NCI-H1105 (cell line): ENCODE measurements at places on chromosomes 2 and 18.
A peak's percentile ranks its signal among the peaks of the same experiment; 100 is the strongest.

- no peak for DNase-seq
Measured at GRCh38 chr2:118477111-118477862, 370.2 kb downstream of the EN1 start.

GRCh38 chr2:143468341-143468888 is 339.2 kb downstream of the ARHGAP15 start:
- DNase-seq, result no peak

DNA sequence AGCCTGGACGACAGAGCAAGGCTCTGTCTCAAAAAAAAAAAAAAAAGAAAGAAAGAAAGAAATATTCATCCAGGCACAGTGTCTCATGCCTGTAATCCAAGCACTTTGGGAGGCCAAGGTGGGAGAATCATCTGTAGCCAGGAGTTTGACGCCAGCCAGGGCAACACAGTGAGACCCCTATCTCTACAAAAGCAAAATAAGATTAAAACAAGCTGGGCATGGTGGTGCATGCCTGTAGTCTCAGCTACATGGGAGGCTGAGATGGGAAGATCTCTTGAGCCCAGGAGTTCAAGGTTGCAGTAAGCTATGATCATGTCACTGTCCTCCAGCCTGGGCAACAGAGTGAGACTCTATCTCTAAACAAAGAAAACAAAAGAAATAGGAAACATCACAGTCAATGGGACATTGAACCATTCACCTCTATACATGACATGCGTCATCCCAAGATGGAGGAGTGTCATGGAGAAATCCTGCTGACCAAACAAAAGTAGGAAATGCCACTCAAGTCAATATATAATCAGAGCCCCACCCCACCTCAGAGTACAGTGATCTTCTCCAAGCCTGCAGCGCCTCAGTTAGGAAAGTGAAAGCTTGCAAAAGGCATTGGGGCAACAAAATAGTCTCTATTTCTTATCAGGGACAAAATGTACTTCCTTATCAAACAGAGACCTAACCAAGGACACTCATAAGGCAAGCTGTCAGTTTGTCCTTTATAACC is 9.8 kb downstream of the FEV start:
- DNase-seq, result no peak

DNA sequence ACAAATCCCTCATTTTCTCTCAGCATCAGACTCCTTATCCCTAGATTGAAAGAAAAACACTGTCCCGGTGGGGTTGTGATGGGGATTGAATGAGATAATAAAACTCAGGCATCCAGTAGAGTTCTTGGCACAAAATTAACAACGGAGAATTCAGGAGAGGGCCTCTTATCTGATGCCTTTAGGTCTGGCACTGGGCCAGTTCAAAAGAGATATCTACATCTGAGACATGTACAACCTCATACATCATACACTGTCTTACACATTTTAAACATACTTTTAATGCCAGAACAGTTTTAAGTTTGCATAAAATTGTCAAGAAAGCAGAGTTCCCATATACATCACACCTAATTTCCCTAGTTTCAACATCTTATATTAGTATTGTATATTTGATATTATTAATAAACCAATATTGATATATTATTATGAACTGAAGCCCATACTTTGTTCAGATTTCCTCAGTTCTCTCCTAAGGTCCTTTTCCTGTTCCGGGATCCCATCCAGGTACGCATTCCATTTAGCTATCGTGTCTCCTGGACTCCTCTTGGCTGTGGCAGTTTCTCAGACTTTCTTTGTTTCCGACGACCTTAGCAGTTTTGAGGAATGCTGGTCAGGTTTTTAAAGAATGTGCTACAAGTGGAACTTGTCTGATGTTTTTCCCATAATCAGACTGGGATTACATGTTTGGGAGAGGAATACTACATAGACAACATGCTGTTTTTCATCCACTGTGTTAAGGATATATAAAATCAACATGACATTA is 27.8 kb downstream of the NXPH2 start:
- no peak for DNase-seq

GRCh38 chr2:12493031-12493513 is 223.7 kb upstream of the TRIB2 start:
- DNase-seq, result no peak

DNA sequence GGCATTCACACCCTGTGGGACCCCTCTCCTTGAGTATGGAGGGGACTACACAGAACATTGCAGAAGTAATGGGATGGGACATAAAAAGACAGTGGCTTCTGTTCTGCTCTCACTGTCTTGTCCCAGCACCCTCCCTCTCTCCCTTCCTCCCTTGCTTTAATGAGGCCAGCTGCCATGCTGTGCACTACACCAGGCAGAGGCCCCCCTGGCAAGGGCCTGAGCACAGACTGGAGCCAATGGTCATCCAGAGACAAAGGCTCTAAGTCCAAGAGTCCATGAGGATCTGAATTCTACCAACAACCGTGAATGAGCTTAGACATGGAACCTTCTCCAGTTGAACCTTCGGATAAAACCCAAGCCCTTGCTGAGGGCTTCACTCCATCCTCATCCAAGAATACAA is 263.0 kb downstream of the NDUFA10 start:
- DNase-seq, result no peak

DNA sequence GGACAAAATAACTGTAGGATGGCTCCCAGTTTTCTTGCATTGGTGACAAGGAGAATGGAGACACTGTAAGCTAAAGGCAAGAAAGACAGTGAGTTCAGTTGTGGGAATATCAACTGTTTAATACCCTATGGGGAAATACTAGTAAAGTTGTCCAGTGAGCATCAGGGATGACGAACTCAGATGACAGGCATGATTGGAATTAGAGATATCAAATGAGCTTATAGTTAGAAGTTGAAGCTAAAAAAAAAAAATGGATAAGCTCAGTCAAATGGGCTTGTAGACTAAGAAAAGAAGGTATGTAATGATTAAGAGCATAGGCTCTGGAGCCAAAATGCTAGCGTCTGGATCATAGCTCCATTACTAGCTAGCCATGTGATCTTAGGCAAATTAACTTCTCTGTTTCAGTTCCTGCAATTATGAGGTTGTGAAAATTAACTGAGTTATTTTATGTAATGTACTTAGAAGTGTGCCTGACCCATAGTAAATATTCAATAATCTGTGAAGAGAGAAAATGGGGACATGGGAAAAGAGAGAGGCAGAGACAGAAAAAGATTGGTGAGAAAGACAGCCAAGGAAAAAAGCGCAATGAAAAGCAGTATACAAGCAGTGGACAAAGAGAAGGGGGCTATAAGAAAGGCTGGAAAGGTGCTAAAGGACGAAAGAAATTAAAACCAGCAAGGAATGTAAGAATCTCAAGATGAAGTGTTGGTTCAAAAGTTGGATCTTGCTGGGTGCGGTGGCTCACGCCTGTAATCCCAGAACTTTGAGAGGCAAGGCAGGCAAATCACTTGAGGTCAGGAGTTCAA is 95.7 kb upstream of the SLC39A10 start:
- no peak for DNase-seq

- DNase-seq, result no peak
Measured at GRCh38 chr2:85913884-85914881, 25.4 kb upstream of the ST3GAL5 start.

DNA sequence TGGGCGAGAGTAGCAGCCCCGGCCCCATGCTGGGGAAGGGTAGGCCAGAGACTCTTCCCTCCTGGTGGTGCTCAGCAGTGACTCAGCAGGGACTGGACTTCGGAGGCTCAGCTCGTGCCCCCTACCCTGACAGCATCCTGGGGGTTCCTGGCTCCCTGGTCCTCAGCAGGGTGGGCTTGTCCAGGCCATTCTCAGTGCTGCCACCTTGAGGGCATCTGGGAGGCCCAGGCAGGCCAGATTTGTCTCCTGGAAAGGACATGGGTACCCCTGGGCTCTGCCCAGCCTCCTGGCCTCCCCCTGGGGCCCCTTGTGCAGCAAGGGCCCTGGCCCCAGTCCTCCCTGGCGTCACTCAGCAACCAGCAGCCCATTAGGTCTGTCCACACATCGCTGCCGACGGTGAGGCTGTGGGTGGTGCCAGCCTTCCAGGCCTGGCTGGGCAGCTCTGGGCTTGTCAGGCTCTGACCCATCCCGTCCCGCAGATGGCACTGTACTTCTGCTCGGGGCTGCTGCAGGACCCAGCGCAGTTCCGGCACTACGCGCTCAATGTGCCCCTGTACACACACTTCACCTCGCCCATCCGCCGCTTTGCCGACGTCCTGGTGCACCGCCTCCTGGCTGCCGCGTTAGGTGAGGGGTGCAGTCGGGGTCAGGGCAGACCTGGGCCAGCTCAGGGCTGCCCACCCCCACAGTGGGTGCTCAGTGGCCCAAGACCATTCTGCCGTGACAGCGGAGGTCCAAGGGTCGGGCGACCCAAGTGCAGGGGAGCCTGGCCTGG is 45.0 kb upstream of the ALPP start:
- DNase-seq, result no peak

GRCh38 chr18:64330931-64331330 is 182.0 kb upstream of the LINC00305 start:
- peak; percentile 32 for DNase-seq

GRCh38 chr2:98895901-98896300 is 40.1 kb downstream of the CRACDL start:
- no peak for DNase-seq

GRCh38 chr2:181203916-181204315 is 223.5 kb downstream of the UBE2E3 start:
- no peak for DNase-seq

GRCh38 chr18:3060667-3061580 is 48.0 kb upstream of the LPIN2 start:
- no peak for DNase-seq

- DNase-seq, result no peak
Measured at GRCh38 chr2:73964223-73964622, 20.5 kb upstream of the TET3 start.

GRCh38 chr2:2777213-2777612 is 446.1 kb upstream of the MYT1L start:
- no peak for DNase-seq

- peak; percentile 86 for DNase-seq
Measured at GRCh38 chr2:112229348-112229747, 25.5 kb downstream of the ZC3H8 start.

DNA sequence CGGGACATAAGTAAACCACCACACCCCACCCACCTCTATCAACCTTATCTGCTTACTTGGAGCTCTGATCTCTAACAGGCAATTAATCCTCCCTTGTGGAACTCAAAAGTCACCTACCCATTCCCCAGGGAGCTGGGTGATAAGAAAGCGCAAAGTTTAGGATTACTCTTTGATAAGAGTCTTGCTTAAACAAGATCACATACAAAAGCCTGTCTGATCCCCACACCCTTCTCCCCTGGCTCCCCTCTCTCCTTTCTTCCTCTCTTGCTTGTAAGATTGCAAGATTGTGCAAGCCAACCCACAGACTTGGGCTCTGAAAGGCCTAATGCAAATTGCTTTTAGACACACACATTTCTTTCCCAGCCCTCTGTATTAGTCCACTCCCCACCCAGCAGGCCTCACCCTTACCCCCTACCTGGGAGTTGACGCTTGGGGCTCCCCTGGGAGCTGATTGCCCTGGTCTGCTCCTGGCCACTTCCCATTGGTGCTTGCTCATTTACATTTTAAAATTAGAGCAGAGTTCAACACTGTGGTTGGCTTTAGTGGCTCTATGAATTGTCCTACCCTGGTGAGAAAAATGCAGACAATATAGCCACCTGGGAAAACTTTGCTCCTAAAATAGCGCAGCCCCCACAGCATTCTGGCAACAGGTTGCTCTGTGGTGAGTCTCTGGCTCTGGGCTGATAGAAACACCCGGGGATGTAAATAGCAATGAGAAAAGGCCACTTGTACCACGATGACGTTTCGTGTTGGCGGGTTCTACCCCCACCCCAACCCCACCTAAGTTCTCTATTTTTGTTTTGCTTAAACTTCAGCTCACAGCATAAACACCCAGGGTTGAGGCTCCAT is 92.8 kb upstream of the MSH2 start:
- DNase-seq, result no peak

DNA sequence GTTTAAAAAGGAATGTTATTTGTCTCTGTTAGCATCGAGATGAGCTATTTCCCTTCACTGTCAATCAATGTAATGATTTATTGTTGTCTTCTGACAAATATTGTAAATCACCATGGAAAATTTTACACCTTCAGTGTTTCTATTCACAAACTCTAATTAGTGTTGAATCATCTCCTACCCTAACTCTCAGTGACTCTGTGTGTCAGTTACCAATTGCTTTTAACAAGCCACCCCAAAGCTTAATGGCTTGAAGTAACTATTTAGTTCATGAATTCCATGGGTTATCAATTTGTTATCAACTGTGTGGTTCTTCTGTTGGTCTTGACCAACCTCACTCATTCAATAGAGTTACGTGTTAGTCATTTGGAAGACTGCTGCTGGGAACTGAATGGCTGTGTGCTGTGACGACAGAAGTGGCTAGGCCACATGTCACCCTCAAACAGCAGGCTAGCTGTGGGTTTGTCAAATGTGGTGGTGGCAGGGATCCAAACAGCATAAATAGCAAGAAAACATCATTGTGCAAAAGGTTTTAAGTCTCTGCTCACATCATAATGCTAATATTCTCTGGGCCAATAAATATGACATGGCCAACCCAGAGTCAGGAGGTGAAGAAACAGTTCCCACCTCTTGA is 910.8 kb upstream of the CDH2 start:
- DNase-seq, result no peak

DNA sequence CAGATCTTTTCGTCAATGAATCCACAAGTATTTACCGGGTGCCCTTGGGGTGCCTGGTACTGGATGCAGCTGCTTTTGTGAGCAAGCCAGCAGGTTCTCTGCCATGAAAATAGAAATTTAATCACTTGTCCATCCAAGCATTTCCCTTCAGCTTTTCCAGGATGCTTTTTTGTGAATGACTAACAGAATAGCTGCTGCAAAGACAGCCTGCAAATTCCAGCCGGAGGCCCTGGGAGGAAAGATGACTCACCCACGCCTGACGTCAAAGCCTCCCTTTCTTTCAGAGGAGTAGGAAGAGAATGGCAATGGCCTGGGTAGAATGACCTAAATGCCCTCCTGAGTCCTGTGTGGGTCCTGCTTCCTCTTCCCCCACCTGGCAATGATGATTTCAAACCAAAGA is 111.9 kb downstream of the AP1S3 start:
- DNase-seq, result no peak

DNA sequence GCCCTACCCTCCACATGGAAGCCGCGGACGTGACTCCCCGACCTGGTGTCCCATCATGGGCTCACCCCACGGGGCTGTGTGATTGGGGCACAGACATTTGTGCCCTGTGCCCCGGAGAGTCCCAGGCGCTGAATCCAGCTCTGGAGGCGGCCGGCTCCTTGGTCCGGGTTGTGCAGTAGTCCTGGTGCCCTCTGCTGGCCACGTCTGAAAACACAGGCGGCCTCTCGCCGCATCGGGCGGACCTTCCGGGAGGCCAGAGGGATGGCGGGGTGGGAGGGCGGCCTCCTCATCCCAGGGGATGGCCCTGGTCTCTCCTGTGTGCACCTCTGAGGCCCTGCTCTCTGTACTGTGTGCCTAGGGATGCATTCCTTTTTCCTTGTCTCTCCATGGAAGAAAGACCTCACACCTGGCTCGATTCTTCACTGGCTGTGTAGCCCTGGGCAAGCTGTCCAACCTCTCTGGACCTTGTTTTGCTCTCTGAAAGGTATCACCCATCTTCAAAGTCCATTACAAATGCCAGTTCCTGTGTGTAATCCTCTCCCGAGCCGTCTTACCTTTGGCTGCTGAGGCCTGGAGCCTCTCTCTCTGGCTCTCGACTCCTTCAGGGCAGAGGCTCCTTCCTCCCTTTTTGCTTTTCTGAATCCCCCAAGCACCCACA is 27.6 kb downstream of the CELF4 start:
- no peak for DNase-seq
